Lung (tissue), 17 donors: ENCODE measurements at places on chromosomes 3 and 15.

DNA sequence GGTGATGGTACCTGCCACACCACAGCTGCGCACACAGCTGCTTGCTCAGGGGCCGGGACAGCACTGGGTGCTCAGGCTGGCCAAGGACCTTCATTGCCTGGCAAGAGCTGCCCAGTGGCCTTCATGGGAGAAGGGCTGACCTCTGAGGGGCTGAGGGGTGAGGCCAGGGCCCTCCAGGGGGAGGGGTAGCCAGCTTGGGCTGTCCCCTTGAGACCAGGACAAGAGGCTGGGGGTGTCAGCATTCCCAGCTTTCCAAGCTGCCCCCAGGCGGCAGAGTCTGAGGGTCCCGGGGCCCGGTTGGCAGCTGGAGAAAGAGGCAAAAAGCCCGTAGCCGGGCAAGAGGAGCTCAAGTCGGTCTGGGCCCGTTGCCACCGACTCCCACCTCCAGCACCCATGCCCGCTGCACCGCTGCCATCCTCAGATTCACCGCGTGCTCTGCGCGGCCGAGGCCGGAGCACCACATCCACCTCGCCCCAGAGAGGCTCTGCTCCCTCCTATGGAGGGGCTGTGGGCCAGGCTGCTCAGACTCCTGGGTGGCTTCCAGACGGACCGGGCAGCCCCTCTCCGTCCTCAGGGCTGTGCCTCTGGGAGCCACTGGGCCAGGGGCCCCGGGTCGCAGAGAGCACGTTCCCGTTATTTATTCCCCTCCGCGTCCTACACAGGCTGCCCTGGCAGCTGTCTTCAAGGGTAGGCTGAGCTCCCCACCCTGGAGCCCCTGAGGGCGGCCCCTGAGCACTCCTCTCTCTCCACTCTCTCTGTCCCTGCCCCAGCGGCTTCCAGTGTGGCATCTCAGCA is 51.5 kb downstream of the PLXNA1 start:
- H3K4me3 ChIP-seq: no peak overlapping the region
- no peak for DNase-seq
- no peaks in the 10 kb centered on the region for H3K27me3 ChIP-seq
- peaks cover 8% of the 10 kb centered on the region for H3K4me1 ChIP-seq
- peaks cover 17% of the 10 kb centered on the region for H3K36me3 ChIP-seq

GRCh38 chr15:100733101-100733842 is 130.9 kb downstream of the ASB7 start:
- peaks cover 12% of the 10 kb centered on the region for H3K4me1 ChIP-seq
- peak; percentile 45 for DNase-seq
- no peak overlapping the region for H3K4me3 ChIP-seq
- no peak overlapping the region for H3K27ac ChIP-seq

DNA sequence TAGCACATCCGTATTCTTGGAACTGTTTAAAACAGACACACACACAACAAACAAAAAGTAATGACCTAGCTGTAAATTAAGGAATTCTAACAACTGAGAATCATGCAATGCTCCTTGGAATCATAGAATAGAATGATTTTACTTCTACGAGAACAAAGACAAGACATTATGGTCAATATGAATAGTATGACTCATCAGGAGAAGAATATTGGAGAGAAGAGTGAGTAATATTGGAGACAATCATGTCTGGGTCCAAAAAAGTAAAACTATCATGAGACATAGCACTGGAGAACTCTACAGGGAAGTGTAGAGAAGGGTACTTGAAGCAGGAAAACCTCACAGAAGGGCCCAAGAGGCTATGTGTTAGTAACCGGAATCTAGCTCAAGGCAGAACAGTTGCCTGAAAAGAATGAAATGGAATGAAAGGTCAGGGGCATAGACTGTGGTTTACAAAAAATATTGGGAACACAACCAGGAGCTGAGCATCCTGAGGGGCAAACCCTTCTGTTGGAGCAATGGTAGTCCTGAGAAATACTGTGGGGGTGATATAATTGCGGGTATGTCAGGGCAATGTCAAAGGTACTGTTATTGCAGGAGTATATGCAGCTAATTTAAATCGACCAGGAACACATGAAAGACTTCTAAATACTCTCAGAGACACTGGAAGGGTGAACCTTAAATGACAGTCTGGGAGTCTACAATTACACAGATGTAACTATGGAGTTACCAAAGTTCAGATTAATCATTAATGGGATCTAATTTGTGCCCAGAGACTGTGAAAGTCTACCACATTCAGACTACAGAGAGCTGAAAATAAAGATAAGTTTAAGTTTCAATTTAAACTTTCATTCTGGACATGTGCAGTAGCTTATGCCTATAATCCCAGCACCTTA is 201.2 kb downstream of the BCHE start:
- no peaks in the 10 kb centered on the region for H3K27me3 ChIP-seq
- H3K27ac ChIP-seq: no peak overlapping the region
- H3K4me3 ChIP-seq: no peak overlapping the region

DNA sequence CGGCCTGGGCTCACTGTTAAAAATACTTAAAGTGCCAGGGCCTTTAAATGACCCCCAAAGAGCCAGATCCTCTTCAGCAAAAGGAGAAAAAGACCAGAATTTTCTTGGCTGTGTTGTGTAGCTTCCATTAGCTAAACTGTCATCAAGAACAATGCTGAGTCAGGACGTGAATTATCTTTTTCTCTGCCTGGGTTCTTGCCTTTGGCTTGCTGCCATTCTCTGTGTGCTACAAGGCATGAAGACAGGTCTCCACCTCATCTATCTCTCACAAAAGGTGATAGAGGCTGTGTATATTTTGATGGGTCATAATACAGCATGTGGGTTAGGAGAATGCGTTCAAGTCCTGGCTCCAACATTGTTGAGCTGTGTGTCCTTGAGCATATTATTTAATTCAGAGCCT is 52.4 kb upstream of the SELENOK start:
- H3K27ac ChIP-seq: no peak overlapping the region
- no peaks in the 10 kb centered on the region for H3K4me1 ChIP-seq
- no peaks in the 10 kb centered on the region for H3K27me3 ChIP-seq
- no peaks in the 10 kb centered on the region for H3K36me3 ChIP-seq
- no peak overlapping the region for H3K4me3 ChIP-seq

- H3K27ac ChIP-seq: peak overlapping the region; percentile 45
- H3K4me3 ChIP-seq: no peak overlapping the region
- H3K36me3 ChIP-seq: no peaks in the 10 kb centered on the region
- no peak for DNase-seq
Measured at GRCh38 chr15:36798366-36798765, 218.9 kb downstream of the CDIN1 start.
